NCI-H1105 treated with DMSO at 0.1 percent for 48 hours (cell line): ENCODE measurements at places on chromosomes 2 and 18.
A peak's percentile ranks its signal among the peaks of the same experiment; 100 is the strongest.

DNA sequence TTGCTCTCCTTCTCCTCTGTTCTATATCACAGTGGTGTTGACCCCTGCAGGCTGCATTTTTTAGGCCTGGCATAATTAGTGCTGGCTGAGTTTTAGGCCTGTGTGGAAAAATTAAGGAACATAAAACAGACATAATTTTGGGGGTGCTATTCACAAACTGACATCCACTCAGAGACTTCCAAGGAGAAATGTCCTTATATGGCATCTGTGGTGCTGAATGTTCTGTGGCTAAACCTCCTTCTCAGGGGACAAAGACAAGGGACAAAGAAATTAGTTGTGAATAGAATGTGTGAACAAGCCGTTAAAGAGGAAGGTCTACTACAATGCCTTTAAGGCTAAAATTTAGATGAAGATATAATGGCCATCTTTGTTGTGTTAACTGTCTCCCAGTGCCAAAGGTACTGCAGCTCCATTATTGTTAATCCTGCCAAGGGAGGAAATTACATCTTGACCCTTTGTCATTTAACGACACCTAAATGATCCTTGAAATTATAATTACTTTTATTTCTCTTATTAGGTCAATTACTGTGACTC lies 870.0 kb upstream of the CHAC2 start:
- DNase-seq, result peak; percentile 30

DNA sequence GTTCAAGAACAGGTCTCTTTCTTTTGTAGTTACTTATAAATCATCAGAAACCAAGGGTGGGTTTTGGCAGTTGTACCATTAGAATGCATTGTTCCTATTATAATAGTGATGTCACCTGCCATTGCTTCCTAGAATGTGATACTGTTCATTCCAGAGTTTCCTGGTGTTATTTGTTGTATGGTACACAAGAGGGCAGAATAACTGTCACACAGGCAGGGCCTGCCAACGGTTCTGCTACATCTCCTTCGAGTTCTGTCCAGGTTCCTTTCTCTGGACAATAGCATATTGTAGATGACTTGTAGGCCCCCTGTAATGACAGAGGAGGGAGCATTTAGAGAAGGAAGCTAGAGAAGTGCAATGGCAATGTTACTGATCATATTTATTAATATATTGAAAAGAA lies 98.3 kb downstream of the KLHL14 start:
- no peak for DNase-seq

GRCh38 chr18:49230326-49230725 lies 230.1 kb downstream of the DYM start:
- DNase-seq, result no peak

DNA sequence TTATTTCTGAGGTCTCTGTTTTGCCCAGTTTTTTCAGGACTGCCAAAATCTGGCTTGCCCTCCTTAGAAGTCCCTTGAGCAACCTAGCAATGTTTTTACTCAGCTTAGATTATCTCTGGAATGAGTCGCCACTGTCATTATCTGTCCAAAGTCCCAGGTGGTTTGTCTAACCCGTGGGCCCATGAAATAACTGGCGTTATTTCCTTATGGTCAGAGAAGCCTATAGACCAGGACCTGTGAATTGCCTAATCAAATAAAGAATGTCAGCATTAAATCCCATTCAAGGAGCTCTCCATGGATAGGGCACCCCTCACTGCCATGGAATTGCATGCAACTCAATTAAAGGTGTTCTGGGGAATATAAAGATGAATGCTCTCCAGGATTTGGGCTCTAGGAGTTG lies 373.9 kb downstream of the SETBP1 start:
- DNase-seq, result no peak

DNA sequence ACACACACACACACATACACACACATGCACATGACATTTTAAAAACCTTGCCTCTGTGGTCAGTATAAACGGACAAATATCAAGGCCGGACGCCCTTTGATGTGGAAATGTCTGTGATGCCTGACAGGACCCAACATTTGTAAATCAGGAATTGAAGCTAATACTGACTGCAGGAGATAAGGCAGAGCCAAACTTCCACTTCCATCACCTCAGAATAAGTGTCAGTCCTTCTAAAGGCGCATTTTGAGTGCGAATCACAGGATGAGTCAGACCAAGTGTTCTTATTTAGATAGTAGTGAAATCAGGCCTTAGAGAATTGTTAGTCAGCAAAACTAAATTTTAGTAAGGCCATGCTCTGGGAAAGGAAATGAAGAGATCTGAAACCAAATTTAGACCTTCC lies 211.7 kb upstream of the LRATD1 start:
- no peak for DNase-seq

DNA sequence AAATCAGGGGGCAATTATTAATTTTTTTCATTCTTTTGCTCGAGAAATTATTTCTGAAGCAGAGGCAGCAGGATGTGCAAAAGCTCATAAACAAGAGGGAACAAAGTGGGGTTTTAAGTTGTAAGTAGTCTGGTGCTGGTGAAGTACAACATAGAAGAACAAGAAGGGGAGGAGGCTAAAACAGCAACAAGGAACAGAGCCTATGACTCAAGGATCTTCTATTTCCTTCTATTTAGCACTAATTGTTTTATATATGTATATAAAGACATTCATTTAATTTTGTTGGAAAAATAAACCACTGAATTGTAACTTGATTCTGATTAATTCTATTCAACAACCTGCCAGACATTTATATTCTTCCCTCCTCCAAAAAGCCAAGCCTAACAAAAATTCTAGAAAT lies 35.0 kb downstream of the YES1 start:
- DNase-seq, result no peak

GRCh38 chr2:130851624-130852382 lies 15.1 kb downstream of the ARHGEF4 start:
- no peak for DNase-seq

DNA sequence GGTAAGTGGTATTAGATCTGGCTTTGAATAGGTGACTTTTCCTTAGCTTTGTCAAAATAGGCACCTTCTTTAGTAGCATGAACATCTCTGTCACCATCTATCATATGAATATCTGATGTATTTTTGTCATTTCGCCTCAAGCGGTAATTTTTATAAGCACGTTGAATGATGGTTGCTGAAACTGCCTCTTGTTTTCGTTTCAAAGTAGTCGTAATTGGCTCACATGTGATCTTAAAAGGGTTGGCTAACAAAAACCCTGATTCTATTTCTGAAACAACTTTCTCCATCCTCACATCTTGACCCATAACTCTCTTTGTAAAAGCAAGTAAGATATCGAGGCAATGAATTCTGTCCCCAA lies 29.8 kb upstream of the SCN9A start:
- DNase-seq, result no peak

GRCh38 chr18:63293935-63294334 lies 25.6 kb downstream of the BCL2 start:
- no peak for DNase-seq

DNA sequence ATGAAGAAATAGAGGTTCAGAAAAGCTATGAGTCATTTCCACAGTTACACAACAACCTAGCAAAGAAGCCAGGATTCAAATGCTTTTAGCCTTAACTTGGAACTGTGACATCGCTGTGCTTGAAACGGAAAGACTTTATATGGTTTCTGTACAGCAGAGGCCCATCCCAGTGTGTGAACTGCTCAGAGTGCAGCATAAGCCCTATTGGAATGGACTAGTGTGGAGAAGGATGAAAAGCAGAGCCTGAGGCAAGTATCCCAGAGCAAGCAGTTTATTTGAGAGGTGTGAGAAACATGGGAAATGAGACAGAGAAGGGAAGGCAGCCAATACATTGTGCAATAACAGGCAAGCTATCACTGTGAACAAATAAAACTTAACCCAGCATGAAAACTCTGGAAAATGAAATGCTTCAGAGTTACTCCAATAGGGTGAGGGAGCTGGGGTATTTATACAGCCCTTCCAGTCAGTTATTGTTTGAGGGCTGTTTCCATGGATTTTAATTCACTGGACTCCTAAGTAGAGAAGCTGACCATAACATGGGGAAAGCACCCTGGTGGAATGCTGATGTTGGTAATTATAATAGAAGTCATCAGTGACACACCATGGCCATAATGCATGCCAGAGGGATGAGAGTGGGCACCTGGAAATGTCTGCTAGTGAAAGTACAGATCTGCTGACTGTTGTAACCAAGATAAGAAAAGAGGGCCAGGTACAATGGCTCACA lies 254.0 kb upstream of the POU3F3 start:
- DNase-seq, result no peak

DNA sequence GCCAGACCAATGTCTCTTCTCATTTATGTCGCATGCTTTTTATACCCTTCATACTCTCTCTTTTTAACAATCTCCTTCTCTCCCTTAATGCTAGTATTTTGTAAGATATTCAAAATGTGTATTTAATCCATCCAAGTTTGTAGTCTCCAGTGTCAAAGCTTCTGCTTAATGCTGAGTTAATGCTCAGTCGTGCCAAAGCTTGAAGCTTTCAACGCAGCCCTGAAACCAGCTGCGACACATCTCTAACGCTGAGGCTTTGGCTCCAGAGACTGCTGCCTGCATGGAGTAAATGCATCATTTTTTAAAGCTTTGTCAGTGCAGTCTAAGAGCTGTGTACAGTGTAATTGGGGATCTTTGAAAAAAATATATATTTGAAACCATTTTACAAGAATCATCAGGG lies 2108.8 kb upstream of the PIK3C3 start:
- no peak for DNase-seq

GRCh38 chr18:48003426-48004349 lies 73.2 kb upstream of the SMAD2 start:
- no peak for DNase-seq

DNA sequence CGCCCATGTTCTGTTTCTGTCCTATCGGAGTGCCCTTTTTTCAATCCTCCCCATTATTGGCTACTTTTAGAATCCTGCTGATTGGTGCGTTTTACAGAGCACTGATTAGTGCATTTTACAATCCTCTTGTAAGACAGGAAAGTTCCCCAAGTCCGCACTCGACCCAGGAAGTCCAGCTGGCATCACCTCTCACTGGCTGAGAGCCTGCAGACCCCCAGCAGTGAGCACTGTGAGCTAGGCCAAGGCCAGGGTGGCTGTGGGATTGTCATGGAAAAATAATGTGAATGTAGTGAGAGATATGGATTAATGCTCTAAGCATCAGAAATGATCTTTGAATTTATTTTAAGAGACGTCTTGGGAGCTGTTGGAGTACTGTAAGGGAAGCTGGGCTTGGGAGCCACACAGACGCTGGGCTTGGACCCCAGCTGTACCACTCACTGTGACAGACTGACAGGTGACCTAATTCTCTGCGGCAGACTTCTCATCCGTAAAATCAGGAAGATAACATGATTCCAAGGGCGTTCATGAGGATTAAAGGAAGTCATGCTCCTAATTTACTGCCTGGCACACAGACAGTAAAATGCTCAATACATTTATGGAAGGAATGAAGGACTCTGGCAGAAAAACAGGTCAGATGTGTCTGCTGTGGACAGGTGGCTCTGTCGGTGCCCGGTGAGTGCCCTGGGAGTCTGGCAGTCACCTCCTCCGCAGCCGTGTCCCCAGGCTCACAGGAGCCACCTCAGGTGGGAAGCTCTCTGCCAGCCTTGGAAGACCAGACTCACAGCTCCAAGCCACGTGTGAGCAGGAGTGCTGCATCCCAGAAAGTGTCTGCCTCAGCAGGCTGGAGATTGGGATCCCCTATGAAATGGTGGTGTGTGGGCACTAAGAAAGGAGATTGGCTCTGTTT lies 105.5 kb downstream of the FAM168B start:
- DNase-seq, result peak; percentile 46

GRCh38 chr18:52715991-52716390 lies 376.0 kb downstream of the DCC start:
- no peak for DNase-seq

DNA sequence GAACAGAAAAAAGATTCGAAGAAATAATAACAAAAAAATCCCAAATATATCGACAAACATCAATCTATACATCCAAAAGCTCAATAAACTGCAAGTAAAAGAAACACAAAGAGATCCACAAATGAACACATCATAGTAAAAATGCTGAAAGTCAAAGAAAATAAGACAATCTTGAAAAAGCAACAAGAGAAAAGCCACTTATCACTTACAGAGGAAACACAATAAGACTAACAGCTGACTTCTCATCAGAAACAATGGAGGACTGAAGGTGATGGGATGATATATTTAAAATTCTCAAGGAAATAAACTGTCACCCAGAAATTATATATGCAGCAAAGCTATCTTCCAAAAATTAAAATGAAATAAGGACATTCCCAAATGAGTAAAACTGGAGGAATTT lies 140.3 kb downstream of the NDUFA10 start:
- DNase-seq, result no peak

- DNase-seq, result no peak
Observed at GRCh38 chr2:229943171-229943570, 20.9 kb downstream of the FBXO36 start.

DNA sequence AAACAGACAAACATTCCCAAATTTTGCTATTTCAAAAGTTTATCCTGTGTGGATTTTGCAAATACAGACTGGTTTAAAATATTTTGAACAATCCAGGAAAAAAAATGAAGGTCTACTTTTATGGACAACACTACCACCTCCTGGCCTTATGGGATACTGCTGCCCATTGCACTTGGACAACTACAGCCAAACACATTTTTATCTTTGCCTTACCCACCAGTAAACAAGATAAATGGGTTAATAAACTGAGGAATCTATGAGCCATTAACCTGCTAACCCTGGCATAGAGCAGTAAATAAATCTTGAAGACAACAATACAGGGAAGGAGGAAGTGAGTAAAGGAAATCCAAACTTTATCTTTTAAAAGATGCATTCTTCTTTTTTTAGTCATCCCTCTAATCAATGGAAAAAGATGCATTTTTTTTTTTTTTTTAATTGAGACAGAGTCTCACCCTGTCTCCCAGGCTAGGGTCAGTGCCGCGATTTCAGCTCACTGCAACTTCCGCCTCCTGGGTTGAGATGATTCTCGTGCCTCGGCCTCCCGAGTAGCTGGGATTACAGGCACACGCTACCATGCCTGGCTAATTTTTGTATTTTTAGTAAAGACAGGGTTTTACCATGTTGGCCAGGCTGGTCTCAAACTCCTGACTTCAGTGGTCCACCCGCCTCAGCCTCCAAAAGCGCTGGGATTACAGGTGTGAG lies 2.1 kb upstream of the SPIRE1 start:
- peak; percentile 69 for DNase-seq

GRCh38 chr18:11106894-11107293 lies 42.5 kb downstream of the PIEZO2 start:
- DNase-seq, result no peak

GRCh38 chr2:216700088-216700567 lies 4.8 kb upstream of the IGFBP5 start:
- DNase-seq, result peak; percentile 91

DNA sequence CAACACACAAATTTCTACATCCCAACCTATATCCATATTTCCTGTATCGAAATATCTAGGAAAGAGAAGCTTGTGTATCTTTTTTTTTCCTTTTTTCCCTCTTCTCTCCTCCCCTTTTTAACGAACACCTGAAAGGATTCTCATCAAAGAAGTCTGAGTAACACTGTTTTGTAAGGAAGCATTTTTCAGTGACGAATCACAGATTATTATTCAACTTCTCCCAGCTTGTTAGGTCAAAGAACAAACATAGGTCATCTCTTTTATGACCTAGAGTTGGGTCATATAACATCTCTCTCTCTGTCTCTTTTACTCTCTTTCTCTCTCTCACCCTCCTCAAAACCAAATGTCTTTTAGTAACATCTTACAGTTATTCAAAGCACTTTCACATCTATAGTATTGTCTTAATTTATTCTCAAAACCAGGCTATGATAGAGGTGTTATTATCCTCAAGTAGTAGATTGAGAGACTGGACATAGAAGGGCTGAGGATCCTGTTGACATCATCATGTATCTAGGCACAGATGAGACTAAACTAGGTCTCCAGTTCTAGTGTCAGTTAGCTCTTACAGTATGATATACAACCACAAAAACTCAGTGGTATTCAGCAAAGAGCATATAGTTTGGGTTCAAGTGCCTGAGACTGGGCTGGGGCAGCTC lies 80.1 kb upstream of the SPOPL start:
- DNase-seq, result no peak

- no peak for DNase-seq
Observed at GRCh38 chr18:45859334-45859733, 33.9 kb downstream of the SIGLEC15 start.
